ENCODE measurements at places on chromosomes 5 and 9.

DNA sequence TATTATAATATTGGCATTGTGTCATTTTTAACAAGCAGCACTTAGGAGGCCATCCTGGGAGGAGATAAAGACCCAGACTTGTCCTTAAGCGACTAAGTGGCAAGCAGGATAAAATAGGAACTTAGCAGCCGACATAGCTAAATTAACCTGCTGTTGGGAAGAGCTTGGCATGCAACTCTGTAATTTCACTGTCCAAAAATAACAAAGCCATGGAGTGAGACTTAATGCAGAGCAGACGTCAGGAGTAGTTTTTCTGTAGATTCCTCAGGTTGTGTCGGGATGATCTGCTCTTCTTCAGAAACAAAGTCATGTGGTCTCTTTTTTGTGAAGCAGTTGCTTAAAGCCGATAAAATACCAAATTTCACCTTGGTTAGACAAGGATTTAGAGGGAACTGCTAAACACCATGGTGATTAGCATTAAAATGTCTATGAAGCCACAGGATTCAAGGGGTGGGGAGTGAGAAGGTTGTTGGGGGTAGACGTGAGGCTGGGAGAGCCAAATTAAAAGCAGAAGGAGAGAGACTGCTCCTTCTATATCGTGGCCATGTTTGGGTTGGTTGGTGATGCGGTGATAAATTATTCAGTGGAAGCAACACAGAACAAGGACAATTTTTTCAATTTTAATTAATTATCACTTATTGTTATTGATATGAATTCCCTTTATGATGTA lies 303.0 kb downstream of the CSNK1G3 start:
- no peak for DNase-seq

- no peak for DNase-seq
Observed at GRCh38 chr9:90803860-90804593, 2.4 kb downstream of the SYK start.

- DNase-seq = no peak
Observed at GRCh38 chr5:135323701-135324132, 75.3 kb downstream of the MACROH2A1 start.

GRCh38 chr9:103430469-103430868 lies 435.3 kb downstream of the CYLC2 start:
- DNase-seq = no peak

DNA sequence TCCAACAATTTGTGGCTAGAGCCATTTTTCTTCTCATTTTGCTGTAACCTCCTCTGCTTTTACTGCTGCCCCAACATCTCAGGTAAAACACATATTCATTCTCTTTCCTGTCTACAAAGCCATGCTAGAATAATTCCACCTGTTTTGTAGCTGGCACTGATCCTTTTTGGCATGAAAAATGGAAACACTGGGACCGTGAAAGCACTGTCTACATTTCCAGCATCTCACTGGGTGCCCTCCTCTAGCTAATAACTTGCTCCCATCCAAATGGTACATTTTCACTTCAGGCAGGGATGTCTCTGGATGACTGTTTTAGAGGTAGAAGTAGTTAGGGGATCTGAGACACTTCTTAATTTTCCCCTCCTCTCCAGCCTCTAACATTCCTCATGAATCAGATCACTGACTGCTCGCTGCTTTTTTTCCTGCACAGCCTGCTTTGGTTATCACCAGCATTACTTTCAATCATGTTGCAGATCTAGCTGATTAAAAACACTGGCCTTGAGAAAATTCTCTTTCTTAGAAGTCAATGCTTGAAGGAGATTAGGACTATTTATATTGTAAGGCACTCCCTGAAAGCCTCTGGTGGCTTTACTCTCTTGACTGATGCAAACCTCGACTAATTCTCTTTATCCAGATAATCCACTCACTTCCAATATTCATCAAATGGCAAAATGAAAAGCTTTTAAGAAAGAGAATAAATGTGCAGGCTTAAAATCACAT lies 1312.6 kb upstream of the DMAC1 start:
- no peak for DNase-seq

GRCh38 chr9:127733614-127734013 lies 1.5 kb downstream of the TOR2A start:
- DNase-seq = no peak

DNA sequence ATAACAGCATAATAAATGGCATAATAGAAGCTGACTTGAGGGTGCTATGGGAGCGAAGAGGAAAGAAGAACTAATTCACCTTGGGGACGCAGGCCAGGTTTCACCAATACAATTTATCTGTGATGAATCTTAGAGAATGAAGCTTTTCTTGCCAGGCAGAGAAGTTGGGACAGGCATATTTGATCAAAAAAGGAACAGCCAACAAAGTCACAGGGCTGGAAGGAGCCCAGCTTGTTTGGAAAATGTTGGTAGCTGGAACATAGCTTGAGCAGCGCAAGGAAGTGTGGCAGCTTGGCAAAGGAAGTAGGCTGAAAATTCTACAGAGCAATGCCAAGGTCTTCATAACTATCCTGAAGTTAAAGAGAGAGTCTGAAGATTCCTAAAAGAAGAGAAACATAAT lies 181.5 kb upstream of the OR13F1 start:
- no peak for DNase-seq

DNA sequence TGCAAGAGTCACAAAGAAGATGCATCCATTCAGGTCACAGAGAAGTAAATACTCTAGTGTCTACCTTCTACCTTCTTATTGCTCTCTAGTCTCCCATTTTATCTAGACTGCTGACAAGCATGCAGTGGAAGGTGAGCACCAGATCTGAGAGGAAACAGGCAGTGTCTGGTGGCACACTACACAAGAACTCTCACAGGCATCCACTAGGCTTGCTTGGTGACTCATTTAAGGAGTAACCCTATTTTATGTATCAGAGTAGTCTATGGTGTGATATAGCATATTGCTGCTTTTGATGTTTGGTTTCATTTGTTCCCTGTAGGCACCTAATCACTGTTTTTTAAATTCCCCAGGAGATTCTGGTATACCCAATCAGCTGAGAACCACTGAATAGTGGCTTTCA lies 1.6 kb upstream of the THBS4 start:
- no peak for DNase-seq

DNA sequence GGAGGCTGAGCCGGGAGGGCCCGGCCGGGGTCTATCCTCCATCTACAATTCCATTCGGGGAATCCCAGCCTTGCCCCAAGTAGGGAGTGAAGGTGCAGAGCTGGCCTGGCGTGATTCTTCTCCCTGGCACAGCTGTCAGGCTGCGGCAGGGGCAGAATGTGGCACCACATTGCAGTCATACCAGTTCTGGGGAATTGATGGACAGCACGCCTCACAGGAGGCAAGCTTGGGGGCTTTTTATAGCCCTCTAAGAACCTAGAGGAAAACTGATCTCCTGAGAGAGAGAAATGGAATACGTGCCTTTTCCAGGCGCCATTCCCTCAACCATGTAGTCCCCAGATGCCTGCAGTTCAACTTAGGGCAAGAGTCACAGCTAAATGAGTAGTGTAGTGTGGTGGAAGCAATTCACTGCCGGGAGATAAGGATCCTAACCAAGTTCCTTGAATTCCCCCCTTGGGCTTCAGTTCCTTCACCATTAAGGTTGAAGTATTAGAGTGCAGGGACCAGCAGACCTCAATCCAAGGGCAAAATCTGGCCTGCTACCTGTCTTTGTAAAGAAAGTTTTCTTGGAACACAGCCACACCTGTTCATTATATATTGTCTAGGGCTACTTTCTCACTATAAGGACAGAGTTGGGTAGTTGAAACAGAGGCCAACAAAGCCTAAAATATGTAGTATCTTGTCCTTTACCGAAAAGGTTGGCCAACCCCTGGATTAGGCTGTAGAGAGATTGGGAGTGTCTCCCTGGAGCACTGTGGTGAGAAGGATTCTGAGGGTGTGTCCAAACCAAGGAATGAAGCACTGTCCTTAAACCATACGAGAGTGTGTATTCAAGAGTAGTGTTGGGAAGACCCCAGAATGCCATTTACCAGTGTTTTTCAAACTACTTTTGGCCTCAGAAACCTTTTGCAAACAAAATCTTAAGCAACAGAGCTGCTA lies 10.6 kb downstream of the AFAP1L1 start:
- no peak for DNase-seq

DNA sequence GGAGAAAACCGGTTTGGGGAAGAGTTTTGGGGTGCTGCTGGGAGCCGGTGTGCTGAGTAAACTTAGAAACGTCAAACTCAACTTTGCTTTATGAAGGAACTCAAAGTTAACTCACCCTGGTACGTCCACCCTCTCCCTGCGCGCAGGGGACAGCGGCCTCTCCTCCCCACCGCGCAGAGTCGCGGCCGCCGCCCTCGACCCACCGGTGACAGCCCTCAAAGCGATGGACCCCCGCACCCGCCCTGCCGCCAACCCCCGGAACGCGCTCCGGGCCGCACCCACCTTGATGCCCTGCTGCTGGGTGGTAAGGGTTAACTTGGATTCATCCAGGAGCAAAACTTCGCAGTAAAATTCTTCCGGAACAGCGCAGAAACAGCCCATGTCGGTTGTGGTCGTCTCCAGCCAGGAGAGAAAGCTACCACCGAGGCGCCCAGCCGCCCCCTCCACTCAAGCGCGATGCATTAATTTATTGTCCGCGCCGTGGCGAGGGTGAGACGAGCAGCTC lies 366 bp downstream of the EPB41L4A start:
- no peak for DNase-seq

DNA sequence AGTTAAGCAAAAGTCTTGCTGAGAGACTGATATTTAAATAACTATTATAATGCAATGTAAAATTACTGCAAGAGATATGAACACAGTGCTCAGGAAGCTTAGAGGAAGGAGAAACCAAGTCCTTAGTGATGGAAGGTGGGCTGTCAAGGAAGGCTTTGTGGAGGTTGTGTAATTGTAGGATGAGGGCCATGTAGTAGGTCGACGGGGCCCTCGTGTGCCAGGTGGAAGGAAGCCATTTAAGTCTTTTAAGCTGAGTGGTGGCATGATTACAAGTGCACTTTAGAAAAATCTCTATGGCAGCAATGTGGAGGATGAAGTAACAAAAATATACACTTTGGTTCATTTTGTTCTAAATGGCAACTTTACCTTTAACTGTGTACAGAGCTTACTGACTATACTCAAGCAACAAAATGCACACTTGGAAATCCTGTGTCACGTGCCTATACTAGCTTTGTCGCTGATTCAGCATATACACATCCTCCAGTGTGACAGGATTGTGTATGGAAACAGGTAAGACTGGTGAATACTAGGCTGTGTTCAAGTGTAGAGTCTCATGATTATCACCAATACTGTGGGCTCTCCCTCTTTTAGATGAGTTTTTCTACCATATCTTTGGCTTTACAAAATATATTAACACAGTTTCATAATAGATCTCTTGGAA lies 78.6 kb downstream of the TMC1 start:
- DNase-seq = no peak

GRCh38 chr9:89899573-89899972 lies 294.8 kb downstream of the GADD45G start:
- no peak for DNase-seq

GRCh38 chr9:75921391-75922127 lies 31.1 kb downstream of the PCSK5 start:
- DNase-seq = no peak

- DNase-seq = no peak
Observed at GRCh38 chr5:73938280-73938937, 312.4 kb downstream of the ARHGEF28 start.

GRCh38 chr9:96858670-96859069 lies 4.4 kb upstream of the ZNF782 start:
- no peak for DNase-seq

DNA sequence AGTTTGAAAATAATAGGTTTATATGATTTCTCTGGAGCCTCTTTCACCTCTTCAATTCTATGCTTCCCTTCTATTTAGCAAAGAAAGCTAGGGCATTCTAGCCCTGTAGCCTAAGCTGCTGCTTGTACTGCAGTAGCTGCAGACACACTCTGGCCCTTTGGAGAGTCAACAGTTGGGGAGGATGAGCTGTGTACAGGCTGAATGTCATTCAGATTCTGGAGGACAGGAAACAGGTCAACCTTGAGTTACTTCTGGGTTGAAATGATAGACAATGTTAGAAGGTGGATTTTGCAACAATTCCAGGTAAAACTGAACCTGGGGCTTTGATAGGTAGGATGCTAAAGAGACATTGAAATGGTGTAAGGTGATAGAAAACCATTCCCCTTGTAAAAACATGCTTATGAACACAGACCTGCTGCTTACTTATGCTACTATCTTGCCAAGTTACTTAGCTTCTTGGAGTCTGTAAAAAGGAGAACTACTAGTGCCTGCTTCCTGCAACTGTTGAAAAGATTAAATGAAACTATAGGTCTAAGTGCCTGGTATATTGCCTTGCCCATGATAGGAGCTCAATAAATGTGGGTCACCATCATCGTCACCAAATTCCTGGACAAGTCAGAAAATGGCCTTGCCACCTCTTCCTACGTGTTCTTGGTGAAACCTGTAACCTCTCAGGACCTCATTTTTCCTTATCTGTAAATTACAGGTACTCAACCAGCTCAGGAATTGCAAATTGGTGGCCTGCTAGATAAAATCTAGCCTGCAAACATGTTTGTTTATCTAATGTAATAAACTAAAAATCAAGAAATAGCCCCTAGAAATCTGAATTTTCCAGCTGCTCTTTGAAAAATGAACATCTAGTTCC lies 83.7 kb downstream of the GALNT10 start:
- DNase-seq = no peak

DNA sequence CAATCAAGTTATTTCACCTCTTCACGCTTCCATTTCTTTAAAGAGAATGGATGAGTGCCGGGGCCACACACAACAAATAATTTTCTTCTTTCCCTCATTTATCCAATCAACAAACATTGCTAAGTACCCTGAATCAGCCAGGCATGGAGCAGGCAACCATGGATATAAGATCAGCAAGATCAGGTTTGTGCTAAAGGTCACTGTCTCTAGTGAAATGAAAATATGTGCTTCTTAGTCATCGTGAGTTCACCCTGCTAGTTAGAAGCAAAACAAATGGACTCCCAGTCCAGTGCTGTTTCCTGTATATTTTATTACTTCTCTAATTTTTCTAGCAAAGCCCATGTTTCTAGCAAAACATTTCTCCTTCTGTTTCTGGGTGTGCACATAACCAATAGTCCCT lies 629.2 kb downstream of the BNC2 start:
- no peak for DNase-seq

DNA sequence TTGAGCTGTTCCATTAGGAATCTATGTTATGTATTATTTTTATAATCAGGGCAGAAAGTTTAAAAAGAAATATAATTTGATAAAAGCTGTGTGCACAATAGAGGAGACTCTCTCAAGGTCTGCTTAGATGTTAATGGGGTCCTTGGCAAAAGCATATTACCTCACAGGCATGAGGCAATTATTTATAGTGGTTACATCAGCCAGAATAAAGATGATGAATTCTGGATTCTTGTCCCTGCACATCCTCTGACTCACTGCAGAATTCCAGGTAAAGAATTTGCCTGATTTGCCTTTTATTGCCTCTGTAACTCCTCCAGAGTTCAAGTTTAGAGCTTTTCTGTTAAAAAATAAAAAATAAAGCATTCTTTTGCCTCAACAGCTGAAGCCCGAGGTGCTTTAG lies 253.6 kb downstream of the MAST4 start:
- DNase-seq = no peak

- DNase-seq = no peak
Observed at GRCh38 chr9:109963079-109963478, 183.1 kb downstream of the PALM2AKAP2 start.

DNA sequence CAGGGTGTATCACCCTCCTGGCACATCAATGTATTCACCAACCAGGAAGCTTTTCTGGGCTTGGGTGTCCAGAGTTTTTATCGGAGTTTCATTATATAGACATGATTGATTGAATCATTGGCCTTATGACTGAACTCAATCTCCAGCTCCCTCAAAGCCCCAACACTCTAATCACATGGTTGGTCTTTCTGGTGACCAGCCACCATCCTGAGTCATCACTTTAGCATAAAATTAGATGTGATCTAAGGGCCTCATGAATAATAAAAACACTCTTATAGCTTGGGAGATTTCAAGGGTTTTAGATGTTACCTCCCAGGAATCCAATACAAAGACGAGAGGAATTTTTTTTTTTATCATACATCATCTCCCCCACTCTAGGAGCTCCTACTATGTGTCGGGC lies 7.7 kb upstream of the PBX3 start:
- DNase-seq = no peak
